H4 (cell line): ENCODE measurements at places on chromosomes 11 and 22.
A peak's percentile ranks its signal among the peaks of the same experiment; 100 is the strongest.

DNA sequence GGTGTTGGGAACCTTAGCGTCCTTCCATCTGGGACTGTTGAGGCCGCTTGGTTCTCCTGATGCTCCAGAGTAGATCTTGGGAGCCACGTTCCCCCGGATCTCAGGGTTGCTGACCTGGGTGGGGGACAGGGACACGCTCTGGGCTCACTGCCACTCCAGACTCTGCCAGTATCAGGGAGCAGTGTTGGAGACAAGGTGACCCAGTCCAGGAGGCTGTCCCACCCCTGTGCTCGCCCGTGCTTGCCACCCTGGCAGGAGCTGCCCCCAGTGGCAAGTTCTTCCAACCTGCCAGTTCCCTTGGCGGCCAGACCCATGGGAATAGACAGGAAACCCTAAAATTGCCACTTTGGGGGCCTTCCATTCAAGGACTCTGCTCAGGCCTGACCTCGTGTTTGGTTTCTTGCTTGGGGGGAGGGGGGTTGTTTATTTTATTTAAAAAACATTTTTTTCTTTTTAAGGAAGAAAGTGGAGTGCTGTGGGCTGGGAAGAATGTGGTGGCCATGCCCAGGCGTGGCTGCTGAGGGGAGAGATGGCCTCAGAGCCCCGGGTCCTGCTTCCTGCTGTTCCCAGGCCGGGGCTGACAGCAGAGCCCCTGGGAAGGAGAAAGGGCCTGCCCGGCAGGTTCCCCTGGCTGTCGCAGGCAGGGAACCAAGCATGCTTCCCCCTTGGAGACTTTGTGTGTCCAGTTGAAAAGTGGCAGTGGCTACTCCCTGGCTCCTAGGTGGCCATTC, 7.2 kb downstream of the GRK2 start:
- no peak for DNase-seq

- no peak for DNase-seq
These were observed 63.4 kb downstream of the TENM4 start for GRCh38 chr11:79377406-79377805.

DNA sequence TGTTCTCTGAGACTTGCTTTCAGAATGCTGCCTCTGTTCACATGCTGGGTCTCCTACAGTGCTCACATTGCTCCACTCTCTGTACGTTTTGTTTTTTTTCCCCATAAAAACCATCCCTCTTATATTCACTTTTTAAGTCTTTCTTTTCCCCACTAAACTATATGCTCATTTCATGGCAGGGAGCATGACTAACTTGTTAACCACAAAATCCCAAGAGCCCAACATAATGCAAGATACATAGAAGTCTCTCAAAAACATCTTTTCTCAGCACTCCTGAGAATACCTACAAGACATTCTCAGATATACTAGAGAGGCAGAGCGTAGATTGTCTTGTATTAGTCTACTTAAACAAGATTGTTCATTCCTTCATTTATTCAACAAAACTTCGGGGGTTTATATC, 73.3 kb downstream of the FAM76B start:
- no peak for DNase-seq

DNA sequence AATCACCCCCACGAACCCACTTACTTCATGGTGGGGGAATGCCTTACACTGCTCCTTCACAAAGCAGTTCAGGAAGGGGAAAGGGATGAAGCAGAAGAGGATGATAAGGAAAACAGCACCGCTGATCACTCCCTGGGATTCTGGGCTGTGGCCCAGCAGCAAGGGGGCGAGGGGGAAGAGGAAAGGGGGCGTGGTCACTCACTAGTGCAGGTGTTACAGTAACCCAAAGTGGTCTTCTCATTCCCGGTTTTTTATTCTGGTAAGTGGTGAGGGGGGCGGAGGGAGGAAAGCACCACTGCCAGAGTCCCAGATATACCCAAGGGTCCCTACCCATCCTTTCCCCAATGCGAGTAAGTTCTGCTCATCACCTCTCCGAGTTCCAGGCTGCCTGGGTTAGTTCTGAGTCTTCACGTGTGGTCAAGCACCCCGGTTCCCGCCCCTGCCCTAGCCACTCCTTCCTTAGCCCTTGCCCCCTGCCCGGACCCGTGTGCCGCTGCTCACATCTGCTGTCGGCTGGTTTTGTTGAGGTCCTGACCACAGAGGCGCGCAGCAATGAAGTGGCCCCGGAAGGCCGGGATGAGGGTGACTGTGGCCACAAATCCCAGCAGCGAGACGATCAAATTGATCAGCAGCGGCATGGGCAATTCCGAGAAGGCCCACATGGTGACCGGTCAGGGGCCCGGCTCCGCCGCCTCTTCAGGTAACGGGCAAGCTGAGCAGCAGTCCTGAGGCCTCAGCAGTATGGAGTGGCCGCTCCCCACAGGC, 477 bp downstream of the DPAGT1 start:
- DNase-seq: no peak

GRCh38 chr11:124821995-124822730, 22.0 kb upstream of the MSANTD2 start:
- no peak for DNase-seq

- DNase-seq: no peak
These were observed 9.1 kb upstream of the NAALADL1 start for GRCh38 chr11:65067446-65067845.

DNA sequence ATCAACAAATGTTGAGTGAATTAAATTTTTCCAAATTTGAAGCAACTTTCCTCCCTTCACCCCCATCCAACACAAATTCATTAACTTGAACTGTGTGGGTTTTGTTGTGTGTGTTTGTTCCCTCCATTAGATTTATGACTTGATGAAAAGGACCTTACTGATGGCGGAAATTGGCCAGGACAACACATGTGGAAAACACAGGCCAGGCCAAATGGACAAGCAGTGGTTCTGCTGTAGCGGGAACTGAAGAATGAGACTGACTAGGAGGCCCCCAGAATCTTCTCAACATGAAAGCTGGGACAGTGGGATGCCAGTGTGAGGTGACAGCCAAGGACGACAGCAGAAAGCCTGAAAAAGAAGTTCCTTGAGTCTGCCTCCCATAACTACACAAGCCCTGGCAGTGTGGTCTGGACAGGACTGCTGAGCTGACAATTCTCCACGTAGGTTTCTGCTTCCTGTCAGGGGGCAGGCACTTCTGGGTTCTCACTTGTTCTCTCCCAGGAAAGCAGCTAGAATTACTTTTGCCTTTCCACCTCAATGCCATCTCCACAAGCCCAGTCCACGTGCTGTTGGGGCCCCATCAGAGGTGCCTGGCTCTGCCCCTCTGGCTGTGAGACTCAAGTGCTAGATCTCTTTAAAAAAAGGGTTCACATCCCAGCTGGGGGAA, 94.3 kb downstream of the ETS1 start:
- no peak for DNase-seq

GRCh38 chr11:119258180-119258579, 52.0 kb downstream of the CBL start:
- DNase-seq: no peak

DNA sequence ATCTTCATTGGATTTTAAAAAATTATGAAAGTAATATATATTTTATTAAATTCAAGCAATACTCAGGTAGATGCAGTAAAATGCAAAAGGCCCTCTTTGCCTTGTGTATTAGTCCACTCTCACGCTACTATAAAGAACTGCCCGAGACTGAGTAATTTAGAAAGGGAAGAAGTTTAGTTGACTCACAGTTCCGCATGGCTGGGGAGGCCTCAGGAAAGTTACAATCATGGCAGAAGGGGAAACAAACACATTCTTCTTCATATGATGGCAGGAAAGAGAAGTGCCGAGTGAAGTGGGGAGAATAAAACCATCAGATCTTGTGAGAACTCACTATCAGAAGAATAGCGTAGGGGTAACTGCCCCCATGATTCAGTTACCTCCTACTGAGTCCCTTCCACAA, 130.8 kb downstream of the HIPK3 start:
- no peak for DNase-seq

GRCh38 chr22:33456511-33456910, 398.3 kb upstream of the SYN3 start:
- no peak for DNase-seq

- peak; percentile 0 for DNase-seq
These were observed 4274.9 kb upstream of the OR11H1 start for GRCh38 chr22:11253000-11253511.

DNA sequence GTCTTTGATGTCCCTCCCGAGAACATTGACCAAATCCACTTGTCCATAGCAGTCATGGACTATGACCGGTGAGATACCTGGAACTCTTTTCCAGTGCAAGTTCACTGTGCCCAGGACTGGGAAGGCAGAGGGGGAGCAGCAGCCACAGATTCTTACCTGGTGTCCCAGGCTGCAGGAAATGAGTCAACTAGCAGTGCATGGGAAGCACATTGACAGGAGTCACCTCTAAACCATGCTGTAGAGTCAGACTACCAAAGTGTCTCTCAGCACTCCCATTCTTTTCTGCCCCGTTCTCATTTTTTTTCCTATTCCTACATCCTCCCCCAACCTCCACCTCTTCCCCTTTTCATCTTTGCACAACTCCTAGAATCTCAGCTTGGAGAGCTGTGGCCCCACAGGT, 67.2 kb upstream of the OLFML1 start:
- peak; percentile 30 for DNase-seq

DNA sequence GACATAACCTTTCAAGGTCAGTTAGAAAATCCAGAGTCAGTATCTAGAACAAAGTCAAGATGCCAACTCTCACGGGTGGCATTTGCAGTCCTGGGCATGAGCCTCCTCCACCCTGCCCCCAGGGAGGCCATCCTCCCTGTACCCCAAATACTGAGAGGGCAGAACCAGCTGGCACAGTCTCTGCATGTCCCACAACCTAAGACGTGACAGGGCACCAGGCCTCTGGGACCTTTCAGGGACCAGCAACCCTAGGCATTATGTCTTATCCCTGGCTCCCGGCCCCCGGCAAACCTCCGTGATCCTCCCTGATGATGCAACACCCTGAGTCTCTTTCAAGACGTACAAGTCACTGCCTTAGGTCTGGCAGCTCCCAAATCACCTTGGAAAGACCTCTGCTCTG, 2.0 kb downstream of the MB start:
- DNase-seq: no peak

DNA sequence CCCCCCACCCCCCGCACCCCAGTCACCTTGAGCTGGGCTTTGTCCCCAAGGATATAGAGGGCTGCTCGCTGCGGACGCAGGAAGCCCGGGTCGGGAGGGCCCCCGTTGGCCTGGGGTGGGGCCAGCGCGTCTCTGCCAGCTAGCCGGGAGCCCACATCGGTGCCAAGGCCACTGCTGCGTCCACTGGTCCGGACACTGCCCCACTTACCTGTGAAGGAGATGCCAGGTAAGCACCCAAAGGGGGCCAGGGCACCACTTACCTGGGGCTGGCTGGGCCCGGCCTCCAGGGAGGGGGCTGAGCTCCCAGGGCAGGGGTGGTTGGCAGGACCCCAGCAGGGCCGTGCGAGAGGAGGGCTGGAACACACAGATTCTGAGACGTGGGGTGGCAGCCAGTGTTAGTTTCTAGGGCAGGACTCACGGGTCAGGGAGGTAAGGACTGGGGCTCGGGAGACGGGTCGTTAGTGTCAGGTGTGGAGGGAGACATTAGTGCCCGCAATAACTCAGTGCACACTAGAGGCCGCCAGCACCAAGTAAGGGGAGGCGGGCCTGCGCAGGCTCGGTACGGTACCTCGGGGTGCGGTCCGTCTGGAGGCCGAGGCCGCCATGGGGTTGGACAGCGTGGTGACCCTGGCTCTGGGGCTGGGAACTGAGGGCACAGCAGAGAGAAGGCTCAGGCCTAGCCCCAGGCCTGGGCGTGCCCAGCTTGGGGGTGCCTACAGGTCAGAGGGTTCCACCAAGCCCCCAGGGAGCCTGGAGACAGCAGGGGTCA, 18.2 kb downstream of the SBF1 start:
- no peak for DNase-seq

GRCh38 chr22:39416319-39416718, 16.7 kb downstream of the TAB1 start:
- no peak for DNase-seq

DNA sequence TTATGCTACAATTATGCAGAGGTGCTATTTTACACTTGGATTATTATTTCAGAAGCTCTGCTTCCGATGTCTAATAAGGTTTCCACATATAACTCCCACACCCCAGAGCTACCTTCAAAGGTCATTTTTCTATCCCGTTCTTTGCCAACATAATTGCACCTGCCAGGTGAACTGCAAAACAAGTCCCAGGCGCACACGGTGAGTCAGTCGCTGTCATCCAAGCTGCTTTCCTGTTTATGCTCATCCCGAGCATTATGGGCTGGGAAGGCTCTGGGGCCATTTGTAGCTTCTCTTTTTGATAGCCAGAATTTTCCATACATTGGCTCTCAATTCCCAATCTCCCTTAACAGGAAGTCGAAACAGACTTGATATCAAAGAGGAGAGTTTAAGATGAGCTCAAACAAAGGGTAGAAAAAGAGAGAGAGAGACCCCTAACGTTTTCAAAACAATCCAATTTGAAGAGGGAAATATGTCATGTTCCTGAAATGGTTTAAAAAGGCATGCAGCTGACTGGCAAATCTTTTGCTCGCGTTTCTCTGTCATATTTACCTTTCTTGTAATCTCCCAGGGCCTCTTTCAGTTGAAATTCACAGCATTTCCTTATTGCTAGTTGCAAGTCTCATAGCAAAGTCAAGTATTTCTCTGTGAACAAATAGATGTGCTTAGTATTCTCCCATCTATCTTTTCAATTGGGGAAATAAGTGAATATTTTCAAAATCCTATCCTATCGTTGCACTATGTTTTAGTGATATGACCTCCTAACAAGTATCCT, 815.9 kb downstream of the KCNA4 start:
- no peak for DNase-seq

DNA sequence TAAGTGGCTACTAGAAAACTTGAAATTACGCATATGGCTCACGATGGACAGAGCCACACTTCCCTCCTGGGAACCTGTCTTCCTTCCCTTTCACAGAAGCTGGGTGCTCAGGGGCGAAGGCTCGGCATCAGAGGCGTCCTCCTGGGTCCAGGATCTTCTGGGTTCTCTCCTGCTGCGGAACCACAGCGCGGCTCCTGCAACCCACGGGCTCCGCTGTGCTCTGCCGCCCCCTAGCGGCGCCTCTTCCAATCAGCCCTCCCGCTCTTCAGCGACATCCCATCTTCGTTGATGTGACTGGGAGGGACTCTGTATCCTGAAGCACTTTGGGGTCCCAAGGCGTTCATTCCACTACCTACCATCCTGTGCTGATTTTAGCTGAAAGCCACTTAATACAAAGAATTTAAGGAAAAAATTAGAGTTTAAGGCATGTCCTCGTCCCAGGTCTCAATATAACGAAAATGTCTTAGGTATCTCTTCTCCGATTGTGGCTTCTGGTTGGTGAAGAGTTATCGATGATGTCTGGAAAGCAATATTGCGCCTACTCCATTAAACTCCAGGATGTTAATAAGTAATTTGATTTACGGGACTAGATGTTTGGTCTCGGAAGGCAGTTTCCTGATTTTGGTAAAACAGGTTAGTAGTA, 14.8 kb upstream of the RPS3 start:
- DNase-seq: peak; percentile 27

DNA sequence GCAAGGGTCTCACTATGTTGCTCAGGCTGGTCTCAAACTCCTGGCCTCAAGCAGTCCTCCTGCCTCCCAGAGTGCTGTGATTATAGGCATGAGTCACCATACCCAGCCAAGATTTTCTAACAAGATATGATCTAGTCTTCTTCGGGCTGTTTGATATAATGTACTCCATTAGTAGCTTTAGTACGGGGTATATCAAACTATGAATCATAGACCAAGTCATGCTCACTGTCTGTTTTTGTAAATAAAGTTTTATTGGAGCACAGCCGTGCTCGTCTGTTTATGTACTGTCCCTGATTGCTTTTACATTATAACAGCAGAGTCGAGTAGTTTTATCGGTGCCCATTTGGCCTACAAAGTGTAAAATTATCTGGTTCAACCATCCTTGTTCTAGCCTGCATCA, 43.9 kb upstream of the GRIK4 start:
- peak; percentile 6 for DNase-seq
